ENCODE measurements at places on chromosomes 2 and 18.

GRCh38 chr18:48428475-48429177, 19.4 kb upstream of the ZBTB7C start:
- DNase-seq: no peak

DNA sequence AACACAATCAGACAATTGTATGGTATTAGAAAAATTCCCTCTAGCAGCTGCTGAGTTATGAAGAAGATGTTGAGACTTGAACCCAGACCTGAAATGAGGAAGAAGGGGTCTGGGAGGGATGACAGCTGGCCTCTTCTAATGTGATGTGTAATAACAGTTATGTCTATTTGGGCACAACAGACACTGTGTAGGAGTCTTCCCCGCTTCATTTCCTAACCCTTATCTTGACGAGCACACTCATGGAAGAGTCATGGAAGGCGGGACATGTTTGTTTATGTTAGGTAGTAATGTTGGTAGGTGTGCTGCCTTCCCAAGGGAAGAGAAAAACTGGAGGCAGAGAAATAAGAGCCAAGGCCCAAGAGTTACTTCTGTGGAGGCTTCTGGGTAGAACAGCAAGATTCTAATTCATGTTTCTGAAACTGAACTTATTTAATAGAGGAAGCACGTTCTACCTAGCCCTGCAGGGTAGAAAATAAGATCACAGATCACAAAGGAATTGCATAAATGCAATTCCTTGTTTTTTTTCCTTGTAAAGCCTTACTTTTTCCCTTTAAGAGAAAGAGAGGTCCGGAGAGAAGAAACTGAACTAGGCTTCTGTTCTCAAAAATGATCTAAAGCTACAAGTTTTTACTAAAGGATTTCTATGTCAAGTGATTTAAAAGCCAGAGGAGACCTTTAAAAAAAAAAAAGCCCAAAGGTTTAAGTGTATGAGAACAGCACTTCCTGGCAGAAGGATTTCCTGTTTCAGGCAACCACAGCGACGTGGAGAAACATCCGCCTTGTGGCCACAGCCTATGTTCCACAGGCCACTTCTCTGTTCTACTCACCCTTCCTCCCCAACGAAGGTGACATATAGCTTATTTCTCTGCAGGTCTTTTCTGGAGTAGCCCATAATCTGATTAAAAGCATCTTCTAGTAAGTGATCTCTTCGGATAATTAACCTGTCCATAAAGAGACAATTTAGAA, 68.5 kb upstream of the STK17B start:
- DNase-seq: peak; percentile 94

- no peak for DNase-seq
Observed at GRCh38 chr2:131036269-131036668, 57.0 kb downstream of the FAM168B start.

- DNase-seq: no peak
Observed at GRCh38 chr18:14747513-14748474, at the start of gene ANKRD30B. Gene ANKRD30B, plus strand, starts transcription at chr18:14748172. Its CDS starts 248 bp downstream, at chr18:14748420.

DNA sequence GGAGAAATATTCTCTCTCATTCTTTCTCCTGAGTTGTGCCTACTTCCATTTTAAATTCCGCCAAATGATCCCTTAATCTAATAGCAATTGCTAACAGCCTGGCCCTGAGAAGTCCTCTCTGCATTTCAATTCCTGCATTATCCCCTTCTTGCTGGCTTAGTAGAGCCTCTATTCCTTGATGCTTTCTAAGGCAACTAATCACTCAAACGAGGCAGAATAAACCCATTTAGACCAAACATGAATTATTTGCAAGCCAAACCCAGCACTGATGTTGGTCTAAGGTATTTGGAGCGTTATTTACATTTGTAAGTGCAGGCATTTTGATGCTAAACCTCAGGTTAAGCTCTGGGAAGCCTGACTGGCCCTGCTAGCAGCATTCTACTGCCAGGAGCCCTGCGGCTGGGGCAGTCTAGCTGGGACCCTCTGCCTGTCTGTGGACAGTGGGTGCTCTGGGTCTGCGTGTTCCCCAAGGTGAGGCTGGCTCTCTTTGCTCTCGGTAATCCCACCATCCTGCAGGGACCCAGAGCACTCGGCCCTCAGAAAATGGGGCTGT, 173.1 kb upstream of the HS6ST1 start:
- no peak for DNase-seq

DNA sequence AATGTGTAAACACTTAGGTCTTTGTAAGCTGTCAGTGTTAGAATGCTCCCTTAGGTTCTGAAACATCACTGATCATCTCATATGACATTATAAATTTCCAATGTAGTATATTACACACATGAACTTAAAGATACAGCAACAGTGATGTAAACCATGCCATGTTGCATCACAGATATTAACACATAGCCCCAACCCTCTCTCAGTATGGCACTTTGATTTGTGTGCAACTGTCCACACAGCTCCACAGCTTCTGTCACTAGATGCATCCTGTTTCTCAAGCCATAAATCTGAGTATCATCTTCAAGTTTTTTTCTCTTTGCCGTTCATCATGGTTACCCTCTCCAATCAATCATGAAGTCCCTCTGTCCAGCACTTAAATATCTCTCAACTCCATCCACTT, 69.2 kb upstream of the LRP1B start:
- no peak for DNase-seq

- DNase-seq: no peak
Observed at GRCh38 chr2:21270708-21271122, 146.9 kb downstream of the TDRD15 start.

DNA sequence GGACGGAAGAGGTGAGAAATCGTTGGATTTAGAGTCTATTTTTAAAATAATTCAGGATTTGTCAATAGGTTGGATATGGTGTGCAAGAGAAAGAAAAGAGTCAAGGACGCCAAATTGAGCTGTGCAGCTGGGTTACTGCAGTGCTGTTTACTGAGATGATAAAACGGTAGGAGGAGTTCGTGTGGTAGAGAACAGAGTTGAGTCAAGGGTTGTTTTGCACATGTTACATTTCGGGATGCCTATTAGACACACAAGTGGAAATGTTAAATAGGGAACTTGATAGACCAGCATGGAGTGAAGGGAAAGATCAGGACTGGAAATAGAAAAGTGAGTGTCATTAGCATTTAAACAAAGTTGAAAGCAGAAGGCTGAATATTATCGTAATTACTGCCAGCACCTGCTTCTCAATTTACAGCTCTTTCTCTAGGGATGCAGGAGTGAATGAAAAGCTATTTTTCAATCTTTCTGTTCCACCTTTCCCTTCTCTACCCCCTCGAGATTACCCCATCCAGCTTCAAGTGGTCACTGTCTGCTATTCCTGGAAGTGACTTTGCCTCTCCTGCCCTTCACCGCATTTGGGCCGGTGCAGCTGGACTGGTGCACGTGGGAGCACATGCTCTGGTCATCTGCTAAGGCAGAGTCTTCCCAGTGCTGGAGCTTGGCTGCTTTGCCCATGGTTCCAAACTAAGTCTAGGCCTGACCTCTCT, 30.3 kb downstream of the GPR75 start:
- DNase-seq: no peak

- no peak for DNase-seq
Observed at GRCh38 chr18:44601447-44601846, 79.2 kb upstream of the SETBP1 start.

GRCh38 chr18:76524900-76525698, 30.1 kb upstream of the ZNF516 start:
- no peak for DNase-seq

GRCh38 chr2:215870986-215871385, 142.4 kb downstream of the MREG start:
- DNase-seq: no peak

DNA sequence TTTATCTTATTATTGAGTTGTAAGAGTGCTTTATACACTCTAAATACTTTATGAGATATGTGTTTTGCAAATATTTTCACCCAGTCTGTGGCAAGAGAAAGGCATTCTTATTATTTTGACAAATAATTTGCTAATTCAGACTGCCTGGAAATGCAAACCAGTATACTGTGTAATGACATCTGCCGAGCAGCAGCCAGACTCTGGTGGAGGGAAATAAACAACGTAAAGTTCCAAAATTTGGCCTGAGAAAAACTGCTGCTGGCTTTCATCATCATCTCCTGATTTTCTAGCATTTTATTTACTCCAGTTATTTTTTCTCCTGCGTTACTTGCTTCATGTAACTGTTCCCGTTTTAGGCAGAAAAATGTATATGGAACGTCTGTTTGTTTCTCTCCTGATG, 161.6 kb downstream of the RNF152 start:
- no peak for DNase-seq

- DNase-seq: peak; percentile 9
Observed at GRCh38 chr2:2016651-2017311, 272.5 kb upstream of the PXDN start.

DNA sequence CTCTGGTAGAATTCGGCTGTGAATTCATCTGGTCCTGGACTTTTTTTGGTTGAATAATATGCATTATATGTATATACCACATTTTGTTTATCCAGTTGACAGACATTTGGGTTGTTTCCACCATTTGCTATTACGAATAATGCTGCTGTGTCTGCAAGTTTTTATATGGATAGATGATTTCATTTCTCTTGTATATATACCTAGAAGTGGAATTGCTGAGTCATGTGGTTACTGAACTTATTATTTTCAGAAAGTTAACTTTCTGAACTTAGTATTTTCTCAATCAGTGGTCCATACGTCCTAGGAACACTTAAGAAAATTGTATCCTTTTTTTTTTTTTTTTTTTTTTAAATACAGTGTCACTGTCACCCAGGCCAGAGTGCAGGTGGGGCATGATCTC, 63.3 kb downstream of the RIF1 start:
- DNase-seq: no peak

DNA sequence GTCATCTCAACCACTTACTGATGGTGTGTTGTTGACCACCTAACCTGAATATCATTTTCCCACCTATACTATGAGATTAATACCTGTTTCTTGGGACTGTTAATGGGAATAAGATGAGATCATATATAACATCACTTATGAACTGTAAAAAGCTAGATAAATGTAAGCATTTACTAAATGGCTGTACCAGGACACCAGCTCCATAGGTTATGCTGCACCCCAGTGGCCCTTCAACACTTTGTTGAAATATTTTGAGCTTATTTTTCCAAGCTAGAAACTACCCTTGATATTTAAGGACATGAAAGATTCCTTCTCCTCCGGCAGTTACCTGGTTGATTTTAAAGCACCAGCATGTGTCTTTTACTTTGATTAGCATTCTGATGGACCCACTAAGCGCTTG, 138.0 kb upstream of the CDCA7 start:
- no peak for DNase-seq

- no peak for DNase-seq
Observed at GRCh38 chr2:232236200-232236599, 142.4 kb upstream of the ALPP start.
